ENCODE measurements at places on chromosomes 7 and 10.

DNA sequence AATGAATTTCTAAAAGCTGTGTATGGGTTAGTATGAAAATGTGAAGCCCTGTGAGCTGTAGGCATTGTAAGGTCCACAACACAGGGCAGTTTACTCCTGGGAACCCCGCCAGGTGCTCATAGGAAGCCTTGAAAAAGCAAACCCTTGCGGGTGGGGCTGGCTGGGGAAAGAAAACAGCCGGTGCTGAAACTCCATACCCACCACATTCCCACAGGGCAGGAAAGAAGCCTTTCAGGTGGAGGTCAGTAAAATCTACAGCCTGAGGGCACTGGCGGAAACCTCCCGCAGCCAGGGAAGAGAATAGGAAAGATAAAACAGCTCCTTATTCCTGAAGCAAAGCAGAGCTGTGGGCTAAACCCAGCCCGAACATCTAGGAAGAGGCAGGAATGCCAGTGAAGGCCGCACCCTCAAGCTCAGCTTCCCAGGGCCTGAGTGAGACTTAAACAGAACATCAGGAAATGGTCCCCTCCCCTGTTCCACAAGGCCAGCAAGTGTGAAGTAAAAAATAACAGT, 34.7 kb downstream of the PODXL start:
- no peak for DNase-seq

DNA sequence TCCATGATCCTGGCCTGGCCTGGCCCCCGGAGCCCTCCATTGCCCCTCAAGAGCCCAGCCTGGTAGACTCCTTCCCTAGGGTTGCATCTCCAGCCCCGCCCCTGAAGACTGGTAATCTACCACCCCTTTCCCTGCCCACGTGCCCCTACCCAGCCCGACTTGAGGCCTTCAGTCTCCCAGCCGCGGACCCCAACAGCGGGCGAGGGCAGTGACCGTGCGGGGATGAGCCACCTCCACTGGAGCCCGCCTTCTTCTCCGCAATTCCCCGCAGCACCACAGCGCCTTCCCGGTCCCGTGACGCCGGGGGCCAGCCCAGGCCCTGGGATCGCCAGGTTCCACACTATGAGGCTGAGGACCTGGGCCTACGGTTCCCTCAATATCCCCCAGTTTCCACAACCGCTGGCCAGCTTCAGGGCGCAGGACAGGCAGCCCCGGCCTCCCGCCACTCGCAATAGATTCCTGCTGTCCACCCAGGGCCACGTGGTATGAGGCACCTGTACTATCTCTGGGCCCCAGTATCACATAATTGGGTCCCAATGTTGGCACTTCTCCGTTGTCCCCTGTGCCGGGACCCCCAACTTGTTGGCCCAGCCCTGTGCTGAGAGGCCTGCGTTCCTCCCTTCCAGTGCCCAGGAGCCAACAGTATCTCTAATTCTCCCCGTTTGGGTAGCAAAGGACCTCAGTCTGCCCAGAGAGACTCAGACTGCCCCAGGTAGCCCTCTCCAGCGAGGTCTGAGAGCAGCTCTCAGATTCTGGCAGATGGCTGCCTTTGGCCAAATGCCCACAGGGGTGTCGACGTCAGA, 1.1 kb upstream of the GPRIN2 start:
- no peak for DNase-seq

- DNase-seq, result no peak
Observed at GRCh38 chr10:17685233-17685840, 41.4 kb downstream of the STAM start.

DNA sequence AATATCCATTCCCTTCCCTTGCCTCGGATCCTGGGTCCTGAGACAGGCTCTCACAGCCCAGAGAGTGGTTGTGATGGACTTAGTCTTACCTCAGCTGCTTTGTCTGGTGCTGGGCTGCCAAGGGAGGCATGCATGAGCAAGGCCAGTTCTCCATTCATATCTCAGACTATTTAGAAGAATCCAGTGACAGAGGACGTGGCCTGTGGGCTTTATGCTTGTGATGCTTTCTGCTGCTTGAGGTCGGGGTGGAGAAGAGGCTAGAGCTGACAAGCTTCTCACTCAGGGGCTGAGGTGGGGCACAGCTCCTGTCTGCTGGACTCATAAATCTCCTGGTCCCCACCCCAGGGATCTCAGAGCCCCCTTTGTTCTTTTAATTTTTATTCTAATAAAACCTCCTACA, 66.8 kb downstream of the DNAJC12 start:
- no peak for DNase-seq

GRCh38 chr10:121406823-121407545, 191.3 kb downstream of the FGFR2 start:
- no peak for DNase-seq

DNA sequence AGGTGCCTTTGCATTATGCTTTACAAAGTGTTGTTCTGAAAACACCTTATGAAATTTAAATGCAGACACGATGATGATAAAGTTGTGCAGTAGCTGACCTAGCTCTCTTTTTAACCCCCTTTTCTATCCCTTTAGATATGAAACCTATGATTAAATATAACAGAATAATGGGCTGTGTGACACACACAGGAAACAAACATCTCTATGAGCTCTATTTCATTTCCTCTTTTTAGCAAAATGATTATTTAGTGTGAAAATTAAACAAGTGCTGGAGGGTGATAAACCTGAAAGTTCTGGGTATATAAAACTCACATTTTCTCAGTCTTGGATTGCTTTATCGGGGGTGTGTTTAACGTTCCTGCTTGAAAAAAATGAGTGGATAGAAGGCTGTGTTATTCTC, 1310.5 kb upstream of the CELF2 start:
- DNase-seq, result no peak

DNA sequence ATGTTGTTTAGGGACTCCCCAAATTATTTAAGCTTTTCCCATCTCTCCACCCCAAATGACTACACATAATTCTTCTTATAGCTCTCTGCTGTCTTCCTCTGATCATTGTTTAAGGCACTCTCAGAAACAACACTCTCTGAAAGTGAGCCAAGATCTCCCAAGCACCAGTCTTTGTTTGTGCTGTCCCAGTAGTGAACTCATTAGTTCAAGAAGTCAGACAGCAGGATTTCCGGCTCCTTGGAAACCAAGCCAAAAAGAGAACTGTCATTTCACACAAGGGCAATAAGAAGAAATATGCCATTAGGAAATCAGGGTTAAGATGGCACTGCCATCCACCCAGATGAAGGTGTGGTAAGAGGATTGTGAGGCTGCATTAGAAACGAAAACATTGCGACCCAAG, 83.1 kb downstream of the FZD1 start:
- no peak for DNase-seq

DNA sequence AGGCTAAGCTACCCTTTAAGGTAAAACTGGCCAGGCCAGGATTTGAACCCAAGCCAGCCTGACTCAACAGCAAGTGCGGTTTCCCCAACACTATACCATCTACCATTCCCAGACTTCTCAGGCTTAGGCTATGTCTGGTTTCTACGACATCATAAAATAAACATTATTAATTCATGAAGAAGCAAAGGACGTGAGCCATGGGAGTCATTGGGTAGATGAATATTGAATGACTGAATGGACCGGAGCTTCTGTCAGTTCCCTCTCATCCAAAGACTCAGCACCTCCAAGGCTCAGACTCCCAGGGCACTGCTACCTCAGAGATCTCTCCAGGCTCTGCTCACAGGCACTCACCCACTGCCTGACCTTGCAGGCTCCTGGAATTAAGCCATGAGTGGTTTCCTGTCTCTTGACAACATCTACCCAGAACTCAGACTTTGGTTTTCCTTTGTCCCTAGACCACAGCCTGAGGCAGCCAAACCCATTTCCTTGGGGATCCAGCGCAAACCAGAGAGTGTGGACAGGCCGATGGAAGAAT, 64.6 kb upstream of the STEAP1B start:
- DNase-seq, result peak; percentile 78

GRCh38 chr10:17883621-17884020, 68.1 kb upstream of the SLC39A12 start:
- no peak for DNase-seq

GRCh38 chr7:92613214-92613613, 23.0 kb upstream of the FAM133B start:
- no peak for DNase-seq
